ENCODE measurements at places on chromosomes 4 and X.

DNA sequence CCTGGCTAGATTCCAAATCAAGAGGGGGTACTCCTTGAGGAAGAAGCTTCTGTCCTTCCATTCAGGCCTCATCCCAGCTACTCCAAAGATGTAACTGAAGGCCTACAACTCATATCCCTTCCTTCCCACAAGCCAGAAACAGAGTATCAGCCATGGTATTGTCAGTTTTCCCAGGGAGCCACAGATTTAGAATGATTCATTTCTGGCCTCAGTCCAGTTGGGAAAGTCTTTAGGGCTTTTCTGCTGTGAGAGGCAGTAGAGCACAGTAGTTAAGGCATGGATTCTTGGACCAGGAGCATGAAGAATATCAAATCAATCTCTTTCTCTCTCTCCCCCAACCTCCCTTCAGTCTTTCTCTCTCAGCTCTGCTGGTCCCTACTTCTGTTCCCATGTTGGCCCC lies 505.0 kb downstream of the BCOR start:
- peak; percentile 30 for DNase-seq

DNA sequence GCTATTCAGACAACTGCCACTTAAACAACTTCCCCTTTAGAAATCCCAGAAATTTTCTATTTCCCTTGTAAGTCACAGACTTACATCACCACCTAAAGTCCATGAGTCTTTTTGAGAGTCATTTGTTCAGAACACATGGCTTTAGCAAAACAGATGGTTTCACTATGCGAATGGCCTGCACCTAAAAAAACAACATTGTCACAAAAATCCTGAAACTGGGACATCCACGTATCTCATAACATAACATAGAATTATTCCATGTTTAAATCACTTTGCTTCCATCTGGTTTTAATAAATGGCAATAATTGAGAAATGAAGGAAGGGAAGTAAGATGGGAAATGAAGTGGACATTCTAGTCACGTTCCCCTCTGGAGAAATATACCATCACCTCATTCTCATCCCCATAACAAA lies 155.3 kb upstream of the EDNRA start:
- DNase-seq, result no peak

- DNase-seq, result no peak
Measured at GRCh38 chr4:8653326-8654000, 60.9 kb downstream of the CPZ start.

DNA sequence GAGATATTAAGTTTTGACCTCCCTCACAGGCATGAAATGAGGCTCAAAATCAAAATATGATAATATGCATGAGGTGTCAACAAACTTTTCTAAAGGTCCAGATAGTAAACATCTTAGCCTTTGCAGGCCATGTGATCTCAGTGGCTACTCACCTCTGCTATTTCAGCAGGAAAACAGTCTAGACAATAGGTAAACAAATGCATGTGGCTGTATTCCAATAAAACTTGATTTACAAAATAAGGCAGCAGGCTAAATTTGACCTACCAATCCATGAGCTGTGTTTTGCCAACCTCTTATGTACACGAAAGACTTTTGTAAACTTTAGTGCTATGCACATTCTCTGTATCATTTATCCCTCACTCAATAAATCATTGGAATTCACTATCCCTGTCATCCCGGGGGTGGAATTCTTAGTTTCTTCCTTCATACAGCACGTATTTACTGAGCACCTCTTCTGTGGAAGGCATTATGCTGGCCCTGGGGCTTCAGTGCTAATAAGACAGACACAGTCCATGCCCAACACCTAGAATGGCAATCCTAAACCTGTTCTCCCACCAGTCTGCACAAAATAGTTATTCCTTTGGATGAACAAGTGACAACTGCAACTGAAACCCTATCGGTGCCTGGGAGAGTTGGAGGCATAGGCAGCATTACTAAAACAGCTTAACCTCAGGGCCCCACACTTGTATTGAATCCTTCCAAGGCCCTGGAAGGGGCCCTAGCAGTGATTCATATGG lies 19.9 kb downstream of the MAGEB17 start:
- DNase-seq, result no peak

DNA sequence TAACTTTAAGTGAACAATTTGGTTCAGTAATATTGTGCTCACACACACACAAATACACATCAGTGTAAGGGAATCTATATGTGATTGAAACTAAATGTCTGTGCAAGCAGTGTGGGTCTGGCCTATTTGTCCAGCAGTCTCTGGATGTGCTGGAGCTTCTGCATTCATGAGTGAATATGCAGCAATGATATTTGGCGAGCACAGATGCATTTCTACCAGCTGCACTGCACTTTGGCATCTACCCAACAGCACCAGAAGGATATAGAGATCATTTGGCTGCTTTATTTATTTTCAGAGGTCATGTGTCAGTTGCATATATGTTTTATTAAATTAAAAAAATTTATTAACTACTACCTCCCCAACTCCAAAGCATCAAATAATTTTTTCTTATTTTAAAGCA lies 613.4 kb upstream of the NR3C2 start:
- DNase-seq, result no peak

- DNase-seq, result no peak
Measured at GRCh38 chr4:159563257-159563656, 460.4 kb downstream of the RAPGEF2 start.

GRCh38 chrX:46169808-46170207 lies 375.4 kb downstream of the ZNF674 start:
- no peak for DNase-seq

- DNase-seq, result no peak
Measured at GRCh38 chr4:156677656-156678055, 293.9 kb downstream of the PDGFC start.

DNA sequence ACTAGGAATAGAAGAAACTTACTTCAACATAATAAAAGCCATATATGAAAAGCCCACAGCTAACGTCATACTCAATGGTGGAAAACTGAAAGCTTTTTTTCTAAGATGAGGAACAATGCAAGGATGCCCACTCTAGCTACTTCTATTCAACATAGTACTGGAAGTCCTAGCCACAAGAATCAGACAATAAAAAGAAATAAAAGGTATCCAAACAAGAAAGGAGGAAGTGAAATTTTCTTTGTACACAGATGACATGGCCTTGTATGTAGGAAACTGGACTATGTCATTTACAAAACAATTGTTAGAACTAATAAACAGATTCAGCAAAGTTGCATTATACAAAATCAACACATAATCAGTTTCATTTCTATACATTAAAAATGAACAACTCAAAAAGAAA lies 25.5 kb upstream of the NXT2 start:
- no peak for DNase-seq

DNA sequence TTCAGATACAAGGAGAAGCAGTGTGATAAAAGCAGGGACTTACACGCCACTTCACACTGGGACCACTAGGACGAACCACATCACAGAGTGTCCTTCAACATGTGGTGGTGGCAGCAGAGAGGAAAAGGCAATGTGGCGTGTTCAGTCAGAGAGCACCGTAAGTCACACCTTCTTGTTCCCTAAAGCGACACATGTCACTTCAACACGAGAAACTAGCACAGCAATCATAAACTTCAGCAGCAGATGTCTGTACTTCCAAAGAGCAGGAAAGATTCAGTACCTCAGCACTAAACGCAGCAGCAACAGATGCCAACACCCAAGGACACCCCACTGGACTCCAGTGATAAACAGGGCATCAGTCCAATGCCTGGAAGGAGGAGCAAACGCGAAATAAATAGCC lies 96.7 kb downstream of the AREG start:
- DNase-seq, result no peak

DNA sequence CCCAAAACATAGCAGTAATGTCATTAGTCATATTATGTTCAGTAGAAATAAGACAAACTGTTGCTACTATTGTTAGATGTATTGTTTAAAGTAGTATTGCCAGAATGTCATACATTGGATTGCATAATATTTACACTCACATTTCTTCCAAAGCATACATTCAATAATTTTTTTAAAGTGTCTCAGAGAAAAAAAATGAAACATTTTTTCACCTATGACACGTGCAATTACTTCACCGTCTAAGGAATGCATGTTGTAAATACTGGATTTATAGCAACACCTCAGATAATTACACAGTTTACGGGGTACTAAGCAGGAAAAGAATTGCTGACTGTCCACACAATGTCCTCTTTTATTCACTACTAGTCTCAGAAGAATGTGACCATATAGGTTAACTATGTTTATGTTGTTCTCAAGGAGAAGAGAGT lies 162.1 kb downstream of the PCDH18 start:
- DNase-seq, result no peak

DNA sequence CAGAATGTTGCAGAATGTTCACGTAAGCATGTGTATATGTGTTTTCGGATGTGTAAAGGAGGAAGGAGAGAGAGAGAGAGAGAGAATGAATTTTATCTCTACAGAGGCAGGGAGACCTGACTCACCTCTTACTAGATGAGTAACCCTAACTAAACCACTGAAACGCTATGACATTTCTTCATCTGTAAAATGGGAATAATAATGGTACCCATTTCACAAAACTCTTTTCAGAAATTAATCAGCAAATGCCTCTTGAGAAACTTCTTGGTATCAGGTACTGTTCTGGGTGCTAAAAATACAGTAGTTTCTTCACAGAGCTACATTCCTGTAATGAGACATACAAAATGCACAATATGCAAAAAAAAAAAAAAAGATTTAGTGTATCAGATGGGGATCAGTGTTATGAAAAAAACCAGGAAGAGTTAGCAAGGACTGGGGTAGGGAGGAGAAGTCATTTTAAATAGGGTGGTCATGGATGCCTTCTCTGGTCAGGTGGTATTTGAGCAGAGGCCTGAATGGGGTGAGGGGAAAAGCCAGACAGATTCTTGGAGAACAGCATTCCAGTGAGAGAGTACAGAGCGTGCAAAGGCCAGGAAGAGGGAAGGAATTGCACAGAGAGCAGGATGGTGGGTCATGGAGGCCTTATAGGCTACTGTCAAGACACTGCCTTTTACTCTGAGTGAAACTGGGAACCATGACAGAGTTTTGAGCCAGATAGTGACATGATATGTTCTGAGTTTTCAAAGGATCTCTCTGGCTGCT lies 84.9 kb upstream of the SPANXB1 start:
- no peak for DNase-seq

DNA sequence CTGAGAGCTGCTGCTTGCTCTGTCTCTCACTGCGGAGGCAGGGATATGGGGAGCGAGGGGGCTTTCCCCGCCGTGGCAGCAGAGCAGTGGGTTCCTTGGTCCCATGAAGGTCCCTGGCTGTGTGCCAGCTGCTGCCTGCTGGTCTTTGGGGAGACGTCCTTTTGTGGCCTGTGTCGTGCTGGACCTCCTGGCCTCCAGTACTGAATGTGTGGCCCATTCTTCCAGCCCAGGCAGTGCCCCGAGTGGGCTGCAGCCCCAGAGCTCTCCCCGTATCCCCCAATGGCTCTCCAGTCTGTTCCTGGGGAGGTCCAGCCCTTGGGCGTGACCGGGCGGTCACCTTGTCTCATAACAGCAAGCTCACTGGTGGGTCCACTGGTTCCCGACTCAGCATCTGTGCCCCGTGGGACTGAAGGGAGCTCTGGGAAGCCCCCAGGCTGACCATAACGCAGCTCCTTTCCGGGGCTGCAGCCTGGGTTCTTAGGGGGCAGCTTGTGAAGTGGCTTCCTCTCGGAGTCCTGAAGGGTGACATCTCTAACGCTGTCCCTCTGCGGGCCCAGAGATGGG lies 115.6 kb downstream of the SMIM20 start:
- DNase-seq, result no peak

GRCh38 chr4:17068392-17068791 lies 169.9 kb upstream of the LDB2 start:
- DNase-seq, result peak; percentile 35

DNA sequence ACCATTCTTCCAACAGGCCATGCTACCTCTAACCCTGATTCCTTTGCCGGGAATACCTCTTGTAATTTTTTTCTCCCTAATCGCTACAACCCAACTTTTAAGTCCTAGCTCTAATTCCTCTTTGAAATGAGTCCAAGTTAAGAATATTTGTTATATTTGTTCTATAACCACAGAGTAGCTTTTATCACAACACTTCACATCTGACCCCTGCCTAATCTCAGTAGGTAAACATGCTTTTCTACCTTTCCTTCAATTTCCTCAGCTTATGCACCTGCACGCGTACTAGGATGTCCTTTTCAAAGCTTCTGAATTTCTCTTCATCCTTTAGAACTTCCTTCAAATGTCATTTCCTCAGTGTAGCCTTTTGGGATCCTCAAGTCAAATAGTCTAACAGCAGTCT lies 915.5 kb upstream of the LCORL start:
- no peak for DNase-seq

DNA sequence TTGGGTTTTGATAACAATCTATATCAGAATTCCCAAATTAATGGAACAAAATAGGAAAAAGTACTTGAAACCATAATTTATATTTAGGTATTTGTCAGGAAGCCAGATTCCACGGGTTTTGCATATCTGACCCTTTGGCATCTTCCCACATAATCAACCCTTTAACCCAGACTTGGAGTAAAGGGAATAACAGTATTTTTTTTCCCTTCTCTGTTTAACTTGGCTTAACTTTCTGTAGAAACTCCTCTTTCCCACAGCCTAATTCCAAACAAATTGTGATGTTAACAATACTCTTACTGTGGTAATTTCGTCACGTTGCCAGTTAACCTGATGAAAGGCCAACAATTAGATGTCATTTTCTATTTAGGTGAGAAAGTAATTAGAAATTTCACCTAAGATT lies 49.4 kb upstream of the GUCY1A1 start:
- no peak for DNase-seq

- no peak for DNase-seq
Measured at GRCh38 chrX:11135564-11136185, 24.5 kb downstream of the HCCS start.

DNA sequence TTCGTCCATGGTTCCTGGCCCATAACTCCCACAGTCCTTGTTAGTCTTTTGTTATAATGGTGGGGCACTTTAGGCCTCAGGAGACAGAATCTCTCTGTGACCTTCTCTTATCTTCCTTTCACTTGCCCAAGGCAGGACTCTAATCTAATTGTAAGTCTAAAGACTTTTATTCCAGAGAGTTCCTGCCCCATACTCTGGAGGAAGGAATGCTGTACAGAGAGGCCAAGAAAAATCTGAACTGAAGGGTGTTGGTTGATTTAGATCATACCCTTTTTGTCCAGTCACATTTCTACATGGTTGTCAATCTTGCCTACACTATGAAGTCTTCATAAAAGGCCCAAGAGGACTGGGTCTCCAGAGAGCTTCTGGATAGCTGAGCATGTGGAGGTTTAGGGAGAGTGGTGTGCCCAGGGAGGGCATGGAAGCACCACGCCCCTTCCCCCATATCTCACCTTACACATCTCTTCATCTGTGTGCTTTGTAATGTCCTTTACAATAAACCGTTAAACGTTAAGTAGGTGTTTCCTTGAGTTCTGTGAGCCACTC lies 84.5 kb downstream of the AFF1 start:
- DNase-seq, result no peak

GRCh38 chr4:164952551-164952950 lies 24.9 kb downstream of the TRIM61 start:
- no peak for DNase-seq

- no peak for DNase-seq
Measured at GRCh38 chrX:94424456-94424855, 750.5 kb downstream of the FAM133A start.

- no peak for DNase-seq
Measured at GRCh38 chr4:38085751-38086150, 125.6 kb downstream of the PTTG2 start.
